Activated effector memory CD4-positive, alpha-beta T cell treated with anti-CD3 and anti-CD28 coated beads, Interleukin-2, amount 50 U/mL, for 16 hours (primary cell): ENCODE measurements at places on chromosomes 5 and 9.

- DNase-seq, result no peak
Measured at GRCh38 chr9:117290856-117291622, 123.8 kb downstream of the ASTN2 start.

- no peak for DNase-seq
Measured at GRCh38 chr9:134371731-134372130, 45.5 kb downstream of the RXRA start.

DNA sequence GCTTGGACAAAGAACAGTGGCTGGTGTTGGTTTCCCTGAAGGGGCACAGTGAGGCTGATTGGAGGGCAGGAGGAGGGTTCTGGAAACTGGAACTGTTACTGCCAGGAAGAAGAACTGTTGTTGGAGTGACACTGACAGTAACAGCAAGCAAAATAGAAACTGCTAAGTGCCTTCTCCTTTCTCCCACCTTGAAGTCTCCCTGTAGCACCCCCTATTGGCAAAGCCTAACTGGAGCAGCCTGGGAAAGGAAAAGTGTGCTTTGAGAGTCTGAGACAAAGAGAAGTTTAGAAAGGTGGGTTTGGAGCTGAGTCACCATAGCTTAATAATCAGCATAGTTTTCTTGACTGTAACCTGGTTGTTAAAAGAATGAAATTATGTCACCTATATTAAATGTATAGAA, 2.5 kb upstream of the TMEM174 start:
- no peak for DNase-seq

DNA sequence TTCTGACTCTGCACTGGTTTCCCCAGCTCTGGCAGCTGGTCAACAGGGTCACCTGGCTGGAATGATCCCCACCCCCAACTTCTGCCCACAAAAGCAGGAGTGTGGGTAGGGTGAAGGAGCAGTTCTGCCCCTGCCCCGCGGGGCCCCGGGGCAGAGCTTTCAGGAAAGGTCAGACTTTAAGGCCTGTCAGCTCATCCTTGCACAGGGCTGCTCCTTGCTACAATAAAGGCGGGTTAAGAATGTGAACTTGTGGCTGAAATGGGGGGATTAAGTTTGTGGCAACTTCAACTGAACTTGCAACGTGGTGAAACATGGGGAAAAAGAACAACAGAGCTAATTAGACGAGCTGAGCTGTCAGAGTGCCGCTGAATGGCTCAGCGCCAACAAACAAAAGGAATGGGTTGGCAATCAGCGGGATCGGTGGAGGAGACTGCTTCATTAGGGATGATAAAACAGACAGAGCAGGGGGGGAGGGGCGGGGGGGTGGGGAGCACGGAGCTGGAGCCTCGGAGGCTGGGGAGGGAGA, 50.8 kb downstream of the CRB2 start:
- DNase-seq, result no peak

DNA sequence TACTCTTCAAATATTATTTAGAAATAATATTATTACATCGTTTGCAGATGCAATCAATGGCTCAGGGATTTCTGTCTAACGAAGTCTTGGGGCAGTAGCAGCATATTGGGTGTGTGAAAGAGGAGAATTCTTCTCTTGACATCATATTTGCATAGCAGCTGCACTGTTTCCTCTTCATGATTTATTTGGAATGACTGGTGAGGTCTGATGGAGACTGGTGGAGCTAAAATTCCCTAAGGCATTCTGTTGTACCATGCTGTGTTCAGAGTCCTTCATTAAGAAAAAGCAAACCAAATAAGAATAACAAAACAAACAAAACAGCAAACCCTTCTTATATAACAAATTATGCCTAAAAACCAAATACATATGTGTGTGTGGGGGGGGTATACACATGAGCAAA, 177.6 kb downstream of the DIRAS2 start:
- no peak for DNase-seq

DNA sequence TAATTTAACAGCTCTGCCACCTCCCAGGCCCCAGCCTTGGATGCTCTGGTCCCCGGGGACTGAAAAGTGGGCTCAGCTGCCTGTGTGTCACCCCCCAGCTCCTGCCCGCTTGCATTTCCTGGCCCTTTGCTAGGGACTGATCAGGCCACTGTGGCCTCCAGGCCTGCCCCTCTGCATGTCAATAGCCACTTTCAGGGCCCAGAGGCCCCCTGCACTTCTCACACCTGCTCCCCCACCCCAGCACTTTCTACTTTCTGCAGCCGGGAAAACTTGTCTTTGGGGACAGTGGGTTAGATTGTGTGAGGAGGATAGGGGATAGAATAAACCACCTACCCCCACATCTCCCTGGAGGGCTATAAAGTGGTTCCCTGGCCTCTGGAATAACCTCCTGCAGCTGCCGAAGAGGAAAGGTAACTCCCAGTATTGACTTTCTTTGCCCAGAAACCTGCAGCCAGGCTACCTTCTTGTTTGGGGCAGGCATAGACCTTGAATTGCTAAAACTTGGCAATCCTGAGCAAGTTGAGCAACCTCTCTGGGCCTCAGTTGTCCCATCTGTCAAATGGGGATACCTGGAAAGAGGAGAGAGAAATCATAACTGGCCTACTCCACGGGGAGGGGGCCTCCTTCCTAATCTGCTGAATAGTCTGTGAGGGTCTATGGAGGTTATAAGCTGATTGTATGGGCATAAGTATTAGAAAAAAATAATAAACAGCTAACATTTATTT, 7.8 kb downstream of the AIF1L start:
- no peak for DNase-seq

DNA sequence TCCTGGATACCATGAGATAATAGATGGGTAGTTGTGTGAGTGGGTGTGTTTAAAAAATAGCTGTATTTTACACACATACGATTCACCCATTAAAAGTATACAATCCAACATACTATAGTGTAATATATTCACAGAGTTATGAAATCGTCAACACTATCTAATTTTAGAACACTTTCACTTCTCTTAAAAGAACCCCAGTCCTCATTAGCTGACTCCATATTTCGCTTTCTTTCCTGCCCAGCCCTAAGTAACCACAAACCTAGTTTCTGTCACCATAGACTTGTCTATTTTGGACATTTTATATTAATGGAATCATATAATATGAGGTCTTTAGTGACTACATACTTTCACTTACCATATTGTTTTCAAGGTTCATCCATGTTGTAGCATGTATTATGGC, 63.8 kb upstream of the S1PR3 start:
- no peak for DNase-seq

DNA sequence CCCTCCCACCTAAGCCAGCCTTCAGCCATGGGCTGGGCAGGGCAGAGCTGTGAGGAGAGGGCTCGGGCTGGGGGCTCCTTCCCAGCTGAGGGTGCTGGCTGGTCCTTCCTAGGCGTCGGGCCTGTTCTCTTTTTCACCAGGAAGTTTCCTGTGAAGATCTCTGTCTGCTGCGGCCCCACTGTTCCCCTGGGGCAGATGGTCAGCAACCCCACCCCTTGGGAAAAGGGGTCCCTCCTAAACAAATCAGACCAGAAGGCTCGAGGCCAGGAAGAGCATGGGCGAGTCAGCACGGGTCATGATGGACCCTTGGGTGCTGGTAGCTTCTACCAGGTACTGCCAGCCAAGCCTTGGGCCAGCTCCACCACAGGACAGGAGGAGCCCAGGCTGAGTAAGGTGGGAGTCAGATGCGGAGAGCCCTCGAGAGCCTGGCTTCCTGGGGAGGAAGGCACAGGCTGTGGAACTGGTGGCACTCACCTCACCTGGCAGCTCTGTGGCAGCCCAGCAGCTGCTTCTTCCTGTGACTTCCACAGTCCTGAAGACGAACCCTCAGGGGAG, 3.5 kb downstream of the CACNA1B start:
- no peak for DNase-seq

- DNase-seq, result no peak
Measured at GRCh38 chr5:20335978-20336377, 348.0 kb upstream of the CDH18 start.

- no peak for DNase-seq
Measured at GRCh38 chr9:7984203-7984602, 184.6 kb upstream of the DMAC1 start.

GRCh38 chr5:116423141-116423540, 151.5 kb downstream of the SEMA6A start:
- DNase-seq, result no peak

DNA sequence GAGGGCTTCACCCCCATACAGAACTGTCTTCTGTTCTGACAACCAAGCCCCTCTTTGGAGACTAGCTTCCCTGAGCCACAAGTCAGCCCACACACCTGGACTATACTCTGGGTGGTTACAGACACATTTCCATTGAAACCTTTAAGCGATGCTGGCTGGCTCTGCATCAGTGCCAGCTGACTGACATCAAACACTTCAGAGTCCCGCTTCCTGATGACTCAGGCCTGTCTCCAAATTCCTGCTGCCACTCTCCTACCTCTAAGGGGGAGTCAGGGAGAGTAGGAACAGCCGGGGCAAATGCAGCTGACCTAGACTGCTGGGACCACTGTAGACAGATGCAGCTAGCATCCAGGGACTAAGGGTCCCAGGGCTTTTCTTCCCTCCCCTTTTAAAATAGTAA, 59.4 kb downstream of the SIL1 start:
- no peak for DNase-seq

DNA sequence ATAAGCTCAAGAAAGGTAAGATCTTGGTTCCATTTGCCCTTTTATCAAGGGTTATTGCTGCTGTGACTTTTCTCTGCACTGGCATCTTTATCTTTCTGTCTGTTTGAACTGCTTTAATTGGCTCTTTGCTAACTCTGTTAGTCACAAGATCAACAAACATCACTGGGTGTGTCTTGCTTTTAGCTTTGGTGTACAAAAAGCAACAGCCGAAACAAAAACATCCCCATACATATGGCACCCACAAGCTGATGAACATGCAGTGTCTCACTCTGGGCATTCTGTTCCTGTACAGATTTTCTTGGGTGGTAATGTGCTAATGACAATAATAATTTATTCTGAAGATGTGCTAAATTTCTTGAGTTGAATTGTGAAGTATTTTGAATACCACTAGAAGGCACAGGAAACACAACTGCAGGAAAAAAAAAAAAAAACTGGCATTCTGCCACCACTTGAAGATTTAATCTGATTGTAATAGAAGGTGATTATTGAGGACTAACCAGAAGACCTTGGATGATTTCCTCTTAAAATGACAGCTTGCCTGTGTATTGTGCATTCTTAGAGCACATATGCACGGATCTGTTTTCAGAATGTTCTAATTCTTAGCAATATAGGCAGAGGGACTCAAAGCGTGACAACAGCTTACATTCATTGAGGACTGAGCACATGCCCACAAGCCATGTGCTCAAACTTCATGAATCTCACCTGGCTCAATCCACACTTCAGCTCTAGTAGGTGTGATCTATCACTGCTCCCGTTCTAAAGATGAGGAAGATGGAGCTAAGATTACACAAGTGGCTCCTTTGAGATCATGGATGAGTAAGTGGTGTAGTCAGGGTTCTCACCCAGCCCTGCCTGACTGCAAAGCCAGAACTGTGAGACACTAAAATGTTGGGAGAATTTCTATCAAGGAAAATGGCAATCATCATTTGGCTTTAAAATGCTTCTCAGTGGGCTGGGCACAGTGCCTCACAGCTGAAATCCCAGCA, 96.4 kb downstream of the EBF1 start:
- no peak for DNase-seq

DNA sequence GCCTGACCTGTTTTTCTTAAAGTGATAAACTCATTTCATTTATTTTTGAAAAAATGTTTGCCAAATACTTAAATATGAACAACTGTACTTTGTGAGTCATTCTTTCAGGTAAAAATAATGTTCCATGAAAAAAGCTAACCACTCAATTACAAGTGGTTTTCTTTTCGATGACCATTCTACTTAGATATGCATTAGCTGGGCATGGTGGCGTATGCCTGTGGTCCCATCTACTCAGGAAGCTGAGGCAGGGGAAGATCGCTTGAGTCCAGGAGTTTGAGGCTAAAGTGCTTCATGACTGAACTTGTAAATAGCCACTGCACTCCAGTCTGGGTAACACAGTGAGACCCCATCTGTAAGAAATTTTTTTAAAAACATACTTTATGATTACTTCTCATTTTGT, 4.0 kb upstream of the WDR70 start:
- peak; percentile 27 for DNase-seq
